CD4-positive, alpha-beta T cell treated with Interleukin-1 beta for 1 hour (primary cell): ENCODE measurements at places on chromosomes 5 and 9.

DNA sequence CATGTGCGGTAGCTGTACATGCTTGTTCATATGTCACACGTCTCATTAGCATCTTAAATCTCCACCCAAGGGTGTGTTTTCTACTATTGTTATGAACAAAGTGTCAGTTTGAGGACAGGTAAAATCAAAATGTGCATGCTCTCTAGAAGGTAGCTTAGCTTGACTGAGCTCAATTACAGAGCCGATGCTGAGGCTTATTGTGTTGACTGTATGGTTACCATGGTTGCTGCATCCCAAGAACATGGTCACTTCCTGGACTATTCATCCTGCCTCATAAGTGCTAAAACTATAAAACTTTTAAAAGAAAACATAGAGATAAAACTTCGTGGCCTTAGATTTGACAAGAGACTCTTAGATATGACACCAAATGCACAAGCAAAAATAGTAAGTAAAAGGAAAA lies 426.1 kb upstream of the CTNND2 start:
- no peak for DNase-seq

GRCh38 chr5:73250645-73251044 lies 77.7 kb downstream of the TMEM174 start:
- DNase-seq: no peak

DNA sequence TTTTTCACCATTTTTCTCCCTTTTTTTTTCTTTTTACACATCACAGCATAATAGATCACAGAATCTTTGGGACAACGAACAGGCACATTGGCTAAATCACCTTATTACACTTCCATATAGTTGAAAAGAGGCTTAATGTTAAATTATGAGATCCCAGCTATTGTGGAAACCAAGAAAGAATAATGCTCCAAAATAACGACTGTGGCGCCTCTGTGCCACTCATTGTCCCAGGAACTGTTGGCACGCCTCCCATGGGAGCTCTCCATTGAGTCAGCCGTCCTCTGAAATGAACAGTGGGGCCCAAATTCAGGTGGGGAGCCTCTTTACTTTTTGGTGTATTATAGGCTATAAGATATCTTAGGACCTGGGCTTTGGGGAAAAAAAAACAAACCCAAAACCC lies 82.2 kb upstream of the NFIB start:
- DNase-seq: no peak

GRCh38 chr5:173720953-173721600 lies 104.6 kb upstream of the BOD1 start:
- no peak for DNase-seq

DNA sequence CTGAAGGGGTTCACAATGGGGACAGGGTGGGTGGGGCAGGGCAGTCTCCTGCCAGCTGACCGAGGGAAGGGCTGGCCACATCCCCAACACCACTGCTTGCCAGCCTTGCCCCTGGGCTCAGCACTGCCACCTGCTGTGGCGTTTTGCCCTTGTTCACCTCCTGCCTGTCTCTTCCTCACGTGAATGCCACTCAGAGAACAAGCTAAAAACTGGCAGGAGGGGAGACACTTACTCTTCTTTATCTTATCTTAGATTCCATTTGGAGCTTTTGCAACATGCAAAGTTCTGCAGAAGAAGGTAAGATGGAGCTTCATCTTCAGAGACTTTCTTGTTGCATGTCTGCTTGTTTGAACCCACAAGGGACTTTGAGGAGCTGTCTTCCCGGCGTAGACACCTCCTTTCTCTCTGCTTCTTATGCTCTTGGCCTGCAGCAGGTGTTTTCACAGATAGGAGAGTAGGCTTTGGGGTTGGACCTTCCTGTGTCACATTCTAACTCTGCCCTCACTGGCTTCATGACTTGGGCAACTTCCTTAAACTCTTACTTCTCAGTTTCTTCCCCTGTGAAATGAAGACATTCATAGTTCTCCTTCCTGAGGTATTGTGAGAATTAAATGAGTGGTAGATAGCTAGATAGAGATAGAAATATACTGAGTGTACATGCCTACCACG lies 4.1 kb downstream of the LRSAM1 start:
- DNase-seq: peak; percentile 21

DNA sequence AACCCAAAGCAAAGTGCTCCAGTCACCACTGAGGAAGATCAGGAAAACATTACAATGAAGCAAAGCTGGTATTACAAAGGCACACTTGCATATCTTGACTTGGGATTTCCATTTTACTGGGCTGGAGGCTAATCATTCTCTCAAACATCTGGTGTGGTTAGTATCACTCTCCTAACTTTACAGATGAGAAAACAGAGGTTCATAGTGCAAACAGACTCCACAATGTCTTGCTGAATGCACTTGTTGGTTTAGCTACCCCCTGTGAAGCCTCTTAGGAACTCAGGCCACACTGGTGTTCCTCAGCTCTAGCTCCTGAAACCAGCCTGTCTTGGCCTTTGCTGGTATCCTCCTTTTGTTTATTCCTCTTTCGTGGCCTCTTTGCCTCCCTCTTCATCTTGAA lies 29.5 kb upstream of the SMAD5 start:
- DNase-seq: no peak

DNA sequence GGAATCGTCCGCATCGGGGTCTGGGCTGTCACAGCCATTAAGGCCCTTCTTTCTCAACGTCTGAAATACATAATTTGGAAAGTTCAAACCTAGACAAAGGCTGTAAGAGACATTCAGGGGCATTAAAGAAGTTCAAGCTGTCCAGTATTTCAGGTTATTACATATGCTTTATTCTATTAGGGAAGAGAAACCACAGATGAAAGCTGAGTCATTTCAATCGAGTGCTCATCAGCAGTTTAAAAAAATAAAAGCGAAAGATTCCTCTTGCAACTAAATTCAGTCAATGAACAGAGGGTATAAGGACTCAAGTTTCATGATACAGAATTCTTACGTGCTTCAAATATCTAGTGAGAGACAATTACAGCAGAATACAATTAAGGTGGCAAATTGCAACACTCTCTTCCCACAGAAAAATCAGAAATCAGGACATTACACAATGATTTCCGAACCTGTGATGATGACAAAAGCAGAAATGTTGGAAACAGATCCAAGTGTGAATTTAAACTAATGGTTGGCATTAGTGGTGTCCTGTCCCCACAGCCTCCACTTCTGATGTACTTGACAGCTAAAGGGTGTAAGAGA lies 121.6 kb downstream of the MEF2C start:
- no peak for DNase-seq

DNA sequence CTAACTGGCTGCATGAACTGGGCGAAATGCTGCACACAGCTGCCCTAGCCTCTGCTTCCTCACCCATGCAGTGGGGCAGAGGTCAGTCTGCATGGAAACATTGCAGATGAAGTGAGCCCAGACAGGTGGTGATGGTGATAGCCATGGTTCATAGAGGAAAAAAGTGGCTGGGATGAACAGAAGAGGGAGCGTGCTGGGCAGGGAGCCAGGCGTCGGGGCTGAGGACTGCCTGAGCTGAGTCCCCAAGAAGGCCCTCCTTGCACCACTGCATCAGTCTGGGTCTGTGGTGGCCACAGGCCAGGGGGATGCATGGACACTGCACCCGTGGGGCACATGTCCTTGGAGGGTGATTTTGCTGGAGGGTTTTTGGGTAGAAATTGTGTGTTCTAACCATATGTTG lies 80.5 kb downstream of the AMBP start:
- no peak for DNase-seq

GRCh38 chr5:132528021-132528420 lies 15.3 kb downstream of the IL5 start:
- no peak for DNase-seq

DNA sequence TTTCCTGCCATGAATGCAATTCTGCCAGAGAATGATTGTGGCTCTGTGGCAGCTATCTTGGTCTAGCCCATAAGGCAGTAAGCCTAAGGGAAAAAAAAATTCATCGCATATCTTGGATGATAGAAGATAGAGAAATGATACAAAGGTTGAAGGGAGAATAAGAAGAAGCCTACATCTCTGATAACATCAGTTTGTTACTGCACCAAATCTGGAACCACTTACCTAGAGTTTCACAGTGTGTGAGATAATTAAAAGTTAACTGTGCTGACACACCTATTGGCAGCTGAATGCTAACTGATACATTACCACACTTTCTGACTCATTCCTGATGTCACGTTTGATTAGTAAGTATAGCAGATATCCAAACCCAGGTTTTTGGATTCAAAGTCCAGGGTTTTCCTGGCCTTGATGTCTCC lies 91.6 kb upstream of the TAF11L2 start:
- DNase-seq: no peak

- no peak for DNase-seq
Measured at GRCh38 chr5:91357012-91357634, 26.0 kb downstream of the ARRDC3 start.

DNA sequence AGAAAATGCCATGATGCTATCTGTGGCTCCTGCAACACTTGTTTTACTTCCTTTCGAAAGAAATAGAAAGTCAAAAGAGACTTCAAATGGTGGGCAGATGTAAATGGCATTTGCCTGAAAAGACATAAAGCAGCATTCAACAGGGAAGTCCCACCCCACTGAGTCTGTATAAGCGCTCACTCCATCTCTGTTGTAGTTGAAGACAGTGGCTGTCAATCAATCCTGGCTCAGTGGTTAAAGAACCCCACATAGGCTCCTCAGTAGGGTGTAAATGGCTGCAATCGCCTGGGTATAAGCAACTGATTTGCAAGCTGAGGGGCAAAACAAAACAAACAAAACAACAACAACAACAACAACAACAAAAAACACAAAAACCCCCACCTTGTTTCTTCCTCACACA lies 158.7 kb downstream of the EFNA5 start:
- DNase-seq: no peak

DNA sequence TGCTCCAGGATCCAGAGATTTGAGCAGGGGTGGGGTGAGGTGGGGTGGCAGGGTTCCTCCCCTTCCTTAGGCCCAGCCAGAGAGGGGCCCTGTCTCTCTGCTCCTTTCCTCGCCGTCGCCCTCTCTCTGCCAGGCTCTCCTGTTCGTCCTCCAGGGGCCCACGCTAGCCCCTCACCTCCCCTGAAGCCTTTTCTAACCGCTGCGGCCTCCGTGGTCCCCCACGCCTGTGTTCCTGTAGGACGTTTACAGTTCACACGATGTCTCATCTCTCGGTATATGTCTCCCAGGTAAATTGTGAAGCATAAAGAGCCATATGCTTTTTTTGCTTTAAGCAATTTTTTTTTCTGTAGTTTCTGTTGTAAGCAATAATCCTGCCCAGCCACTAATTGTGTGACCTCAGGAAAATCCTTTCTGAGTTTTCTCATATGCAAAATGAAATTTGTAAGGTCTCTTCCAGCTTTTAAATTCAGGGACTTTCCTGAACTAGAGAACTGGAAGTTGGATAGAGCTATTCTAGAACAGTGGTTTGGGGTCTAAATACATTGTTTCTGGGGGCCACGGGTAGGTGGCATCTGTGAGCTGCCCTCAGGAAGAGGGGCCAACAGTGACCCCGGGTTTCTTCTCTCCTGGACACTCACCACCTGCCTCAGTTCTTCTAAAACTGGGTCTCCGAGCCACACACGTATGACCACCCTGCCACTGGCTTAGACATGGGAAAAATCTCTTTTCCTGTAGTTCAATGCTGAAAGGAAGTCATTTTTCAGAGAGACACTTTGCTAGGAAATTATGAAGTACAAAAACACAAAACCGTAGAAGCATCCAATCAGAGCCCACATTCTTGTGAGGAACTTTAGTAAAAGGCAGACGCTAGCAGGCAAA lies 50.2 kb upstream of the ZNF366 start:
- no peak for DNase-seq

DNA sequence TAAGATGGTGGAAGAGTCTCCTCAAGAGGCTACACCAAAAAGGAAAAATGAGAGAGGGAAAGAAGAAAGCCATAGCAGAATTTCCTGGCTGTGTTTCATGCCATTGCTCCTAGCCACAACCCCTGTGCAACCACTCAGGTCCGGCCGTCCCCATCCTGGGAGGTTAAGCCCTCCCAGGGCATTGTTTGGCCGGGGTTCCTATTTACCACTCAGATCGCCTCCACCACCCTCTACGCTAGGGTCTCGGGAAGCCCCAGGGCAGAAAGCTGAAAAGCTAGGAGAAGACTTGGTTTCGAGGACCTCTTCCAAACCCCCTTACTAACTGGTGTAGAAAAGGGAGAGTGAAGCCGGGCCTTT lies 715 bp downstream of the RC3H2 start:
- peak; percentile 10 for DNase-seq

DNA sequence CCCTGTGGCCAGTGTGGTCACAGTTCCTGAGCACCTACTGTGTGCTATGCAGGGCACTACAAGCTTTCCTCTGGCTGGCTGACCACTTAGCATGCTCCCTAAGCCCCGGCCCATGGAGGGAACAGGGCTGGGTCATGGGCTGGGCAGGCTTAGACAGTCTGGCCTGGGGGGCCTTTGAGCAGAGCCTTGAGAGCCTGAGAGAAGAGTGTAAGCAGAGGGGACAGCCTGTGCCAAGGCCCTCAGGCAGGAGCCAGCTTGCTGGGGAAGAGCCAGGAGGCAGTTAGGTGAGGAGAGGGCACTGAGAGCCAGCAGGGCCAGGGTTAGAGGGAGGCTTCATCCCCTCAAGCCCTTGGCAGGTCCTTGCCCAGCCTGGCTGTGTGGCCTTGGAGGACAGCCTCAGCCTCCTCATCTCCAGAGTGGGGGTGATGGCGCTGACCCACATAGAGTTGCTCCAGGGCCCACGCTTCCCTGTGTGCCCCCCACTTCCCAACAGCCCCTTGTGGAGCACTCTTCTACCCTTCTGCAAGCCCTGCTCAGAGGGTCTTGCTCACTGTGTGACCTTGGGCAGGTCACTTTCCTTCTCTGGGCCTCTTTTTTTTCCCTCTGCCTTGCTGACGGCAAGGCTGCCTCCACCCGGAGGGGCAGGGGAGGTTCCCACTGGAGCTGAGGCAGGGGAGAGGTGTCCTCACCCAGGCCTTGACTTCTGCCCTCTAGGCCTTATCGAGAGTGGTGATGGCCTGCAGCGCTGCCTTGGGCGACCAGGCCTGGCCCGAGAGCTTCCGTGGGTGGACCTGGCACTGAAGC lies 107.1 kb downstream of the PHF2 start:
- no peak for DNase-seq

DNA sequence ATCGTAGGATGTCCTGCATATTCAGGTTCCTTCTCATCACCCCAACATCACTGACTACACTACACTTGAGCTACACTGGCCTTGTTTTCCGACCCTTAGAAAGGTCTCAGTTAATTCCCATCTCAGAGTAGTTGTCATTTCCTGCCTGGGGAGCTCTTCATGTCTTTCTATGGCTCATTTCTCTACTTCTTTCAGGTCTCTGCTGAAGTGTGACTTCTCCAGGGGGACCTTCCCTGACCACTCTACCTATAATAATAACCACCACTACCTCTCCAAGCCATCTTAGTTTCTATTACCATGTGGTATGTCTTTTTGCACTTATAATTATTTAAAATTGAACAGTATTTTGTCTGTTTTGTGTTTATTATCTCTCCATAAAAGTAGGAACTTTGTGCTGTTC lies 113.2 kb downstream of the STARD4 start:
- DNase-seq: no peak

DNA sequence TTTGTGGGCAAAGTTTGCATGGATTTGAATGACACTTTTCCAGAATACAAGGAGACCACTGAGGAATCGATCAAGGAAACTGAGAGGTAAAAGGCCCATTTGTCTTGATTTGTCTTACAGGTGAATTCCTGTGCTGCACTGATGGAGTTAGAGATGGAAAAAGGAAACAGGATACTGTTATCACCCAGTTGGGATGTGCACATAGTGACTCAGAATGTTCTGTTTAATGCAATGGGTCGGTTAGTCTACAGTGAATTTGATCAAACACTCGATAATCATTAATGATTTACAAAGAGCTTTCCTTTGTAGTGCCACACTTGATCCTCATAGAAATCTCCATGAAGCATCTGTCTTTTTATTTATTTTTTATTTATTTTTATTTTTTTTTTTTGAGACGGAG lies 64.7 kb downstream of the GDA start:
- no peak for DNase-seq

GRCh38 chr5:59587489-59588337 lies 305.8 kb downstream of the PDE4D start:
- no peak for DNase-seq
